WERI-Rb-1 (cell line): ENCODE measurements at places on chromosomes 11 and 22.

GRCh38 chr11:13104619-13105236, 95.6 kb downstream of the RASSF10 start:
- no peak for DNase-seq

DNA sequence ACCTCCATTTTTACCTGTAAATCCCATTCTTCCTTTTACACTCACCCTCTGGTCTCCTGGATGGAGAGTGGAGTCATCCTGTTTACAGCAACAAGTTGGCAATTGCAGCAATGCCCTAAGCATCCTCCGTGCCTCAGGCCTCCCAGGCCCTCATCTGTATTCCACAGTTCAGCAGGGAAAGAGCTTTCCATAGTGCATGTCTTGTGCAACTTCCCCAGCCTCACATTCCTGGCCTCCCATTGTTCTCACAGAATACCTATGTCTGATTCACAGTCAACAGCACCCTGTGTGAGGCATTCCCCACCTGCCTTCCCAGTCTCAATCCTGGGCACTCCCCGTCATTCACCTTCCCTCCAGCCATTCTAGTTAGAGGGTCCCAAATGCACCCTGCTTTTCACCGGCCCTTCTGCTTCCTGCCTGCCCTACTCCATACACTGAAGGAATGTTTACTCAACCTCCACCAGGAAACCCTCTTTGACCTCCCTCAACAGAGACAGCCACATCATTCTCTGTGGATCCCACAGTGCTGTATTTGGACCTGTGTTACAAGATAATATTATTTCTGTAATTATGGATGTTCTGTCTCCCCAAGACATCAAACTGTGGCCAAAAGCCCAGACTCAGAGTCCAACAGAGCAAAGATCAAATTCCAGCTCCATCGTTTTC, 405.7 kb downstream of the BUD13 start:
- no peak for DNase-seq

- no peak for DNase-seq
Observed at GRCh38 chr11:126474220-126474619, 118.7 kb downstream of the ST3GAL4 start.

DNA sequence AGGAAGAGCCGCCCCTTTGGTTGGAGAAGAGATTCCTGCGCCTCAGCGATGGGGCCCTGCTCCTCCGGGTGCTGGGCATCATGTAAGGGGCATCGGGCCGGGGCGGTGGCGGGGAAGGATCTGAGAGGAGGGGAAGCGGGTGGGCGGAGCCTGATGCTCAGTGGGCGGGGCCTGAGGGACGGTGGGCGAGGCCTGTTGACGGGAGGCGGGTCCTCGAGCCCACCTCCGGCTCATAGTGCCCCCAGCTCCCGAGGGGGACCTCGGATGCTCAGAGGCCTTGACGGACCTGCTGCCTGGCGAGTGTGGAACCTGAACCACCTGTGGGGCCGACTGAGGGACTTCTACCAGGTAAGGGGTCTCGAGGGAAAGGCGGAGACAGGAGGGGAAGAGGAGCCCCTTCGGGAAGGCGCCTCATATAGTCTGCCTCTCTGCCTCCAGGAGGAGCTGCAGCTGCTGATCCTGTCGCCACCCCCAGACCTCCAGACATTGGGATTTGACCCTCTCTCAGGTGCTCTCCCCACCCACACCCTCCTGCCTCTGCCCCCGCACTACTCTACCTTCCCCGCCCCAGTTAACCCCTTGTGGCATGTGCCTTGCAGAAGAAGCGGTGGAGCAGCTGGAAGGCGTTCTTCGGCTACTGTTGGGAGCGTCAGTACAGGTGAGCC, 799 bp downstream of the CCDC88B start:
- DNase-seq, result peak; percentile 31

- DNase-seq, result no peak
Observed at GRCh38 chr11:803467-803742, 1.6 kb downstream of the PIDD1 start.

DNA sequence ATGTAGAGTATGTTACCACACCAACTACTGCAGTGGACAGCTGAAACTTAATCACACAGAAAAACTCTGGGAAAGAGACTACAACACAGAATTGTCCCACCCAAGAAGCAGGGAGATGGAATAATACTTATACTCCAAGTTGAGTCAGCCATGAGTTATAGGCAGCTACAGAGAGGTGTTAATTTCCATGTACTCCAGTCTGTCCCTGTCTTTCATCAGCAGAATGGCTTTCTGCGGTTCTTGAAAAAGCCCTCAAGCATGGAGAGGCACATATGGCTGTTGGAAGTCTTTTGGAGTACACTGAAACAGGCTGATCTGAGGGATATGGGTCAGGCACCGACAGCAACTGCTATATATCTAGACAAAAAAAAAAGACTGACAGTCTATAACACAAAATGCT, 219.5 kb downstream of the DLG2 start:
- no peak for DNase-seq

- no peak for DNase-seq
Observed at GRCh38 chr11:65699306-65699705, 12.7 kb upstream of the KAT5 start.

DNA sequence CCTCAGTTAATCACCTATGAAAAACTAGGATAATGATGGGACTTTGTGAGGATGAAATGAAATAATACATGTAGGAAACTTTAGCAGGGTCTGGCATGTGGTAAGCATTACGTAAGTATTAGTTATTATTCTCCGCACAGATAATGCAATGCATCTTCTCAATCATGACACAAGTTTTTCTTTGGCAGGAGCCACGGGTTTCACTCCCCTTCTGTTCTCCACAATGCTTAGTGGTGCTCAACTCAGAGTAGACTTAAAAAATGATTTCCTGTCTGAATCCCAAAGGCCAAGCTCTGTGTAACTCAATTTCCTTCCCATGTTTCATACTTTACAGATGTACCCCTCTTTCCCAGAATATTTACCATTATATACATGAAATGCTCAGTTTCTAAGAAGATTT, 82.9 kb downstream of the CCDC34 start:
- DNase-seq, result no peak

GRCh38 chr11:120284272-120284671, 40.8 kb upstream of the TLCD5 start:
- no peak for DNase-seq

- no peak for DNase-seq
Observed at GRCh38 chr22:17946662-17947367, 77.5 kb downstream of the MICAL3 start.

DNA sequence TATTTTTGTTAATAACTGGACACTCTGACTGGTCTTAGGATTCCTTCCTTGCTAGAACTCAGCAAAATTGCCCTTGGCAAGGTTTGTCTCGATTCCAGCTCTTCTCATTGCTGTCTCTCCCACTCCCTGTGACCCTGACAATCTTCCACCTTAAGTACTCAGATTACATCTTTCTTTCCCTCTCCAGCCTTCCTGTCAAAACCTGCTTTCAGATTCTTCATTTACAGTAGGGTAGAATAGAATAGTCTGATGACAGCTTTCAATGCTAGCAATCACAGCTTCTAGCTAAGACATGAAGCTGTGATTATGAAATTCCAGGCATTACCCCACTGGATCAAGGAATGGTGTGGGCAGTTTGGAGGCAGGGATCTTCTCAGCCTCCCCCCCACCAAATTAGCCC, 39.2 kb upstream of the LMO2 start:
- no peak for DNase-seq

- DNase-seq, result no peak
Observed at GRCh38 chr22:30241576-30242371, 4.8 kb downstream of the LIF start.

DNA sequence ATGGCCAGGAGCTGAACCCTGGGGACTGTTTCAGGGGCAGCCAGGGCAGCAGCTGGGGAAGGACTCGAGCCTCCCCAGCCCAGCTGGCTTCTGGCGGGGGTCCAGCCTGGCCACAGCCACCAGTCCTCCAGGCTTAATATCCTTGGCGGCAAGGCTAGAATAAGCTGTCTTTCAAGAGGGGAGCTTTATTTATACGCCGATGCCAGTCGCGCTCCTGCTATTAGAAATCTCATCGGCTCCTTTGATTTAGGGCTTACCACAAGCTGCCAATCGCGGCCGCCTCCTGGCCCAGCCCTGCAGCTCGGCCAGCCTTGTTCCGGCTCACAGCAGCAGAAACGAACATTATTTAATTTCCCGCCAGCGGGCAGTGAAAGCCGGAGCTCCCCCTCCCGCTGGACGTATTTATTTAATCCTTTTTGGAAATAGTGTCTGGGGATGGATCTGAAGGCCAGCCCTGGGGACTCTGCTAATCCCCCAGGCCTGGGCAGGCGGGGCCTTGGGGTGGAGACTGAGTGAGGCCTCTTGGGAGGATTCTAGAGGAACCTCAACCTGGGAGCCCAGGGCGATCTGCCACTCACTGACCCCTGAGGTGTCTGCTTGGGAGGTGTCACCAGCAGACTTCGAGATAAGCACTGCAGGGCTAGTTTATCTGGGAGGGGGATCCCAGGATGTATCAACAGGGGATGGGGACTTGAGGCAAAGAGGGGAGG, 363.1 kb downstream of the MN1 start:
- peak; percentile 92 for DNase-seq

DNA sequence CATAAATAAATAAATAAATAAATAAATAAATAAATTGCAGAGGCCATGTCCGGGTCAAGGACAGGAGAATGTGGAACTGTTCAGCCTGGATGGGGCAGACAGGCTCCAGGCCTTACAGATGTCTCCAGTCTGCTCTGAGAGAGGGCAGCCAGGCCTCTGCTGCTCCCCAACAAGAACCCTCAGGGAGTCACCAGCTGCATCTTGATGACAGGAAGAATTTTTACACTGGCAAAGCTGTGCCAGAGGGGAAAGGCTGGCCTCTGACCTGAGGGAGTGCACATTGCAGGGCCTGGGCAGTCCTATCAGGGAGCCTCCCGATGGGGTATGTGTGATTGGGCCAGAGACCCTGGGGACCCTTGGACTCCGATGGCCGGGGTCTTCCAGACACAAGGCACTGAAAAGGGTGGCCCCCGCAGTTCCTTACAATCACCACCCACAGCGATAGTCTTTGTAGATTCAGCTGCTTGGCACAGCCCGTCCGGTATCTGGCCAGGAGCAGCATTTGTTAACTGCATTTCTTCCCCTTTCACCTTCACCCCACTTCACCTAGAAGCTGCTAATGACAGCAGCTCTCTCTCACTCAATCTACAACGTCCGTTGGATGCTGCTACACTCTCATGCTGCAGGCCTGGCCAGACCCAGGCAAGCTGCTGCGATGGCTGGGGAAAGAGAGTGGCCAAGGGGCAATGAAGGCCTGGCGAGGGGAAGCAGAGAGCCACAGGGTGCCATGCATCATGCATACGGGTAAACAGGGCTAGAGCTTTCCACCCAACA, 8.1 kb downstream of the MOGAT2 start:
- no peak for DNase-seq

GRCh38 chr11:35275786-35276170, 136.8 kb downstream of the CD44 start:
- DNase-seq, result no peak

GRCh38 chr11:33719587-33719986, 16.6 kb downstream of the CD59 start:
- no peak for DNase-seq

GRCh38 chr11:12787847-12788246, 113.6 kb downstream of the TEAD1 start:
- DNase-seq, result no peak

- DNase-seq, result no peak
Observed at GRCh38 chr22:23403152-23403719, 176.9 kb downstream of the IGLL1 start.

DNA sequence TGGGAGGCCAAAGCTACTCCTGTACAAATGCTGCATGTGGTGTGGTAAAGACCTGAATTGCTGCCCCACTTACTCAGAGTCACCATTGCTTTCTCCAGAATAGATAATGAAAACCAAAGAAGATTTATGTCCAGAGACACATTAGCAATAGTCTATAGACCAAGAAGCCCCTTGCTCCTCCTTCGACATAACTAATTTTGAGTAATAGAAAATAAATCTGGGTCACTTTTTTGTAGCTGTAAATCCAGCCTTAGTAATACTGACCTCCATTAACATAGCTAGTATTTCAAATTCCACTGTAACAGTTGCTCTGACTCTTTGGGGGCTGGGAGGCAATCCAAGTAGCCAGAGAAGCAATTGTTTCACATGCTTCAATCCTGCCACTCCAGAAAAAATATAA, 145.9 kb downstream of the MAML2 start:
- DNase-seq, result no peak

DNA sequence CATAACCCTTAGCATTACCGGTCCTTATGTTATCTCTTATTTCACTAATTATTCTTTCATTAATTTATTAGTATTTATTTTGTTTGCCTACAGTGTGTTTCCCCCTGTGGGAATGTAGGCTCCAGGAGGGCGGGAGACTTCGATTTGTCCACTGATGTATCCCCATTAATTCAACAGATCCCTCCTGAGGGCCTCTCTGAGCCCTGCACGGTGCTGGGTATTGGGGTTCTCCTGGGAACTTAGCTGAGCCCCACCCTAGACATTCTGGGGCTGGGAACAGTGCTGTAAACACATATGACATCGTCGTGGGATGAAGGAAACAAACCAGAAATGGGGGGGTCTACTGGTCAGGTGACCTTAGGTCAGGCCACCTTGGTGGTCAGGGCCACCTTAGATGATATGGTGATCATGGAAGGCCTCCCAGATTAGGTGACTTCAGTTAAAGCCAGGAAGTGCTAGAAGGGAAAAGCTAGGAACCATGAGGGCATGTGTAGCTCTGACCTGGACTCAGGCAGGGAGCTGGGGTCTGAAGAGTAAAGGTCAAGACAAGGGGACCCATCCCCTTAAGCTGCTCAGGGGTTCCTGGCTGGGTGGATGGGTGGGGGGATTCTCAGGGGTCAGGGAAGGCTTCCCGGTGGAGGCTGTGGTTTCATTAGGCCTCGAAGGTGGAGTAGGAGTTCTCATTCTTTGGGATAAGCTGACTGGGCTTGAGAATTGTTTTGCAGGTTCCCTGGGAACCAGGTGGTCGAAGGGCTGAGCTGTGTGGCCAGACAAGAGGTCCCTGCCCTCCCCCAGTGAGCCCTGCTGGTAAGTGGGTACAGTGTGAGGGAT, 1.0 kb downstream of the PHETA2 start:
- DNase-seq, result no peak

GRCh38 chr22:16914006-16914405, 88.8 kb upstream of the XKR3 start:
- no peak for DNase-seq

DNA sequence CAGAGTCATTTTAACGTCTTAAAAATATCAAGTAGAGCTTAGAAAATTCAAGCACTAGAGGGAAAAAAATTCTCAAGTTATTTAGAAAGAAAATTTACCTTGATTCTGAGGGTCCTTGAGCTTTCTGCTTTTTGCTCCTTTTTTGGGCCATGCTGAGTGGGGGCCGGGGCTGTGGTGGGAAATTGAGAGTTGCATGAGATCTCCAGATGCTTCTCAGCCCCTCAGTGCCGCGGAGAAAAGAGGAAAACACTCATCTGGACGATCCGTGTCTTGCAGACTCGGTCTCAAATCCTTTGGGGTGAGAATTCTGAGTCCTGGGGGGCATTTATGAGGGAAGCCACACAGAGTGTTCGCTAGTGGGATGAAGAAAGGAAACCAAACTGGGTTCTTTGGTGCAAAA, 700.8 kb downstream of the TBC1D22A start:
- no peak for DNase-seq

- DNase-seq, result no peak
Observed at GRCh38 chr11:103881584-103881983, 154.9 kb upstream of the DDI1 start.

GRCh38 chr22:44683237-44683636, 18.8 kb upstream of the PRR5 start:
- no peak for DNase-seq
